ENCODE measurements at places on chromosomes 16 and 17.

GRCh38 chr17:77501751-77502625 lies 361.2 kb downstream of the SEC14L1 start:
- DNase-seq = no peak

- no peak for DNase-seq
These were observed 5.4 kb downstream of the TPSD1 start for GRCh38 chr16:1261131-1261892.

- DNase-seq = no peak
These were observed 28.4 kb downstream of the LDHD start for GRCh38 chr16:75088216-75088615.

DNA sequence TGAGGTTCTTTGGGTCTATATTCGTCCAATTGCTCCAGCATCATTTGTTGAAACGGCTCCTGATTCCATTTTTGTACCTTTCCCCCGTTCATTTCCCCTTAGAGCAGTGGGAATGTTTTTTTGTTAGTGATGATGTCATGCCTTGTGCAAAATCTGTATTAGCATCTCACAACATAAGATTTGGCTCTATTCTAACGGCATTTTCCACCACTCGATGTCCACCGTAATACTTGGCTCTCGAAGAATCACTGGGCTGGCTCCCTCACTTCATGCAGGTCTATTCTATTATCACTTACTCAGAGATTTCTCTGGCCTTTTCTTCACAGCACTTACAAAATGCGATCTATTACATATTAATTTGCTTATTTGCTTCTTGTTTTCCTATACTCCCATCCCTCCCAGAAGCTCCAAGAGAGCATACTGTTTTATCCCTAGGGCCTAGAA lies 571 bp upstream of the NME1 start:
- DNase-seq = no peak

DNA sequence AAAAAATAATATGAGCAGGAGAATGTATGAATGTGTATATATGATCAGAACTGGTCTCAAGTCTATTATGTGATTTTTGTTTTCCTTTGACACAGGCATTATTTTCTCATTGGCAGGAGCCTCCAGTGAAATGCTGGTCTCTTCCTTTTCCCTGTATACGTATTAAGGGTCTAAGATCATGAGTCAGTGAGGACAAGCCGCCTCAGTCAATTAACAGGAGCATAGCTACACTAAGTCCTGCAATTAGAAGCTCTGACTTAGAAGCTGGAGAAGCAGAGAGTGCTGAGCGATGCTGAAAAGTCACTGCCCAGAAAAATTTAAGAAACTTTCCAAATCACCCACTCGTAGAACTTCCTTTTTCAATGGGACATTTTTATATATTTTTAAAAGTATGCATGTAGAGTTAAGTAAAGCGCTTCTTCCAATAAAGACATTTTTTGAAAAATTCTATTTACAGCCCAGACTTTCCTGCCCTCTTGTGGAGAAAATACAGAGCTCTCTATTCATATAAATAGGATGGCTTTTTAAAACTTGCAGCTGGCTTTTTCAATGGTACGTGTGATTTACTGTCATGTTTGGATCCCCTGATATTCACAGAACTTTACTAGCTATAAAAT lies 70.2 kb upstream of the PSMD7 start:
- no peak for DNase-seq

DNA sequence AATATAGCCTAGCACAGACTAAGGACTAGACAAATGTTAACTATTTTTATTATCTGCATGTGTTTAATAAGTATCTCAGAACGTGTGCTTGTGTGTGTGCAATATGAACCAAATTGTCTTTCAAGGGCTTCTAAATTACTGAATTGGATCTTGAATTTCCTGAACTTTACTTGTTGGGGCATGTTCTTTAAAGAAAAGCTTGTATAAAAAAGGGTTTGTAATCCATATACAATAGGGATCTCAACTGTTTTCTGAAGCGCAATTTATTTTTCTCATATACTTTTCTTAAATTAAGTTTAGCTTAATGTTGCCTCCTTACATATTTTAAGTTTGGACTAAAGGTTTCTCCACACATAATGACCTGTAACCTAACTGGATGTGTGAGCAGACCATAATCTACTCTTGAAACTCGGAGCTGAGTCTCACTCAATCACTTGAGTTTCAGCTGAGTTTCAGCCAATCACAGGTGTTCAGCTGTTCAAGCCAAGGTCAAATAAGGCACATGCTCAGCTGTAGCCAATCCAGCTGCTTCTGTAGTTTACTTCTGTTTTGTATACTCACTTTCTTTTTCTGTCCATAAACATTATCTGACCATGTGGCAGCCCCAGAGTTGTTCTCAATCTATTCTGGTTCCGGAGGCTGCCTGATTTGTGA lies 72.3 kb downstream of the CDK5R1 start:
- DNase-seq = no peak

- no peak for DNase-seq
These were observed 35.2 kb downstream of the ARHGAP23 start for GRCh38 chr17:38463451-38463858.

GRCh38 chr16:12531937-12532336 lies 271.8 kb downstream of the CPPED1 start:
- DNase-seq = no peak

GRCh38 chr16:29658705-29659104 lies 4.3 kb upstream of the SPN start:
- no peak for DNase-seq

DNA sequence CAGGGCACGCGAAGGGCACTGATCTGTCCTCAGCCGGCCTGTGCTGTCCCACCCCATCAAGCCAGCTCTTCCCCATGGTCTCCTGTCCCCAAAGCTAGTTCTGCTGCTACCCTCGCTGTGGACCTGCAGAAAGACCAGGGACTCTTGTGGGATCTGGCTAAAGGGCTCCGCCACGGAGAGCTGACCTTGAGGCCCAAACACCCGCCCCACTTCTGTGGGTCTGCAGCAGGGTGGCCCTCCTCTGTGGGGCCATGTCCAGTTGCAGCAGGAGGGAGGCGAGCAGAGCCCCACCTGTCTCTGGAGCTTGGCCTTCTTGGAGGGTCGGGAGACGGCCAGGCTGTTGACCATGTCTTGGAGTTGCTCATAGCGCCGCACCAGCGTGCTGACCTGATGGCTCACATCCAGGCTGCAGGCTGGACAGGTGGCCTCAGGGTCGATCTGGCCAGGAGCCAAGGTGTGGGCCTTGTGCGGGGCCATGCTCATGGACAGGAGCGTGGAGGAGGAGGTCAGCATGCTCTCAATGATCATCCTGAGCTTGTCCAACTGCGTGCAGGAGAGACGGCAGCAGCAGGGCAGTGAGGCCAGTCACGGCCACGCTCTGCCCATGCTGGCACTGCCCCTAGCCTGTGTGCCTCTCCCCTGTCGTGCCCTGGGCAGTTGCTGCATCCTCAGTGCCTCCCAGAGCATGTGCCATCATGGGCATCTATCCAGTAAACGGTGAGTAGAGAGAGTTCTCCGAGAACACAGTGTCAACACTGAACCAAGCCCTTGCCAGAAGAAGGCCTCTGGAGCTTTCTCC lies 16.6 kb downstream of the UBALD2 start:
- no peak for DNase-seq

- DNase-seq = no peak
These were observed 389.8 kb downstream of the SNX29 start for GRCh38 chr16:12366313-12366712.

DNA sequence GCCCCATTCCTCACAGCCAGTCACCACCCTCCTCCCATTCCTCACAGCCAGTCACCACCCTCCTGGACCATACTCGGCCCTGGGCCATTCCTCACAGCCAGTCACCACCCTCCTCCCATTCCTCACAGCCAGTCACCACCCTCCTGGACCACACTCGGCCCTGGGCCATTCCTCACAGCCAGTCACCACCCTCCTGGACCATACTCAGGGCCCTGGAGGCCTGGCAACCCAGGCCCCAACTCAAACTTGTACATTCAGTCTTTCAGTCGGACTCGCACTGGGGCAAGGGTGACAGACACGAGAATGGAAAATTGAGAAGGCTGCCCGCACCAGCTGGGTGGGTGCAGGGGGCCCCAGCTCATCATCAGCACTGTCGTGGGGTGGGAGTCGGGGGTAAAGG lies 30.4 kb upstream of the FOXK2 start:
- DNase-seq = no peak

DNA sequence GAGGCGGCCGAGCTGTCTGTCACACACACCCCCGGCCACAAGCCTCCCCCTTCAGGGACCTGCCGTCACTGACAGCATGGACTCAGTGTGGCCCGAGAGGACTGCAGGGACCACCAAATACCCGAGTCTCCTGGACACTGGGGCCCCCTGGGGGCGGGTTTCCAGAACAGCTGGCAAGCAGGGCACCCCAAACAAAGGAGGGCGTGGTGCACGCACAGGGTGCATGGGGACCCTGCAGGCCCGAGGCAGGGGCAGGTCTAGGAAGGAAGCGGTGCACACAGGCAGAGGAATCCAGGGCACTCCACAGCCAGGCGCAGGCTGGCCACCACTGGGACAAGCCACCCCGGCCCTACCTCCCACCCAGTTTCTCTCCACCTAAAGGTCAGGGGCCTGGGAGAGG lies 28.7 kb upstream of the ENPP7 start:
- DNase-seq = no peak

- DNase-seq = no peak
These were observed 122.6 kb upstream of the MED13 start for GRCh38 chr17:62187681-62188080.

DNA sequence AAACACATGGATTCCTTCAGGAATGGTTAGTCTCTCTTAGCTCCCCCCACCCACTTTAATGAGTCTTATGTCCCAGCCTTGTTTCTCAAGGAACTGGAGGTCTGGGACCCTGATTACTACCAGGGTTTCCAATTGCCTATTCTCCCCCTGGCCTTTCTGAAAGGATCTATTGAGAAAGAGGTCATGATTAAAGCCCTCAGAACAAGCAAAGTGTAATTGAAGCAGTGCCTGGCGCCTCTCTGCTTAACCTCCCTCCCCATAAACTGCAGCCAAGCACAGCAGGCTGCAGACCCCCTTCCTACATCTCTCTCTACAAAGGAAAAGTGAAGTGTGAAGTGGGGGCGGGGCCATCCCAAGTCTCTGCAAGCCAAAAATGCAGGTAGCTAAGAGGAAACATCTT lies 159.7 kb upstream of the CDH11 start:
- no peak for DNase-seq

GRCh38 chr16:12002447-12003006 lies 26.0 kb downstream of the SNX29 start:
- DNase-seq = no peak

DNA sequence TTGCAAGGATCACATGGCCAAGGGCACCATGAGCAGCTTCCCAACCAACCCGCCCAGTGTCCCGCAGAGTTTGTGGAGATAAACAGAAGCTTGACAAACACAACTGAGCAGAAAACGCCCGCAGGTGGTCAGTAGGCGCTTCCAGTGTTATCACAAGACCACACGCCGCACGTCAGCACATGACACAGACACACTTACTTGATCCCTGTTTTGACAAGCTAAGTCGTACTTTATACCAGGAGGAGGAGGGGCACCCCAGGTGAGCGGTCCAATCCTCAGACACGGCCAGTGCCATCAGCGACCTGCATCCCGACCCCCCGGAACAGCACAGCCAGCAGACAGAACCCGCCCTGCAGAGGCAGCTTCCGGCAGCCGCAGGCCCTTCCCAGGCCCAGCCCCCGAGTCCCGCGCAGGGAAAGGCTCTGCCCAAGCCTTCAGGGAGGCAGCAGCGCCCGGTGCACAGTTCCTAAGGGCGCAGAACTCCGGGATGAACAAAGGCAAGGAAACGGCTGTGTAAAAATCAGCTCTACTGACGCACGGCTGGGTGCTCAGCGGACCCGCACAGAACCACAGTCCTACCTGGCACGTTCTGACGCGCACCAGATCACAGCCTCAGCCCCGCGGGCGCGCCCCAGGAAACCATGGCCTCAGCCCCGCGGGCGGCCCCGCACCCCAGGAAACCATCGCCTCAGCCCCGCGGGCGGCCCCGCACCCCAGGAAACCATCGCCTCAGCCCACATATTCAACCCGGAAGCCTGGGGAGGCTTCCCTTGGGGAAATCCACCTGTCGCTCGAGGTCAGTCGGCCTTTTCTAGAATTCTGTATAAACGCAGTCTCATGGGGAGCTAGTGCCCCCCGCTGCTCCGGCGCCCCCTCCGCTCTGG lies 27.8 kb downstream of the AXIN1 start:
- DNase-seq = peak; percentile 79

DNA sequence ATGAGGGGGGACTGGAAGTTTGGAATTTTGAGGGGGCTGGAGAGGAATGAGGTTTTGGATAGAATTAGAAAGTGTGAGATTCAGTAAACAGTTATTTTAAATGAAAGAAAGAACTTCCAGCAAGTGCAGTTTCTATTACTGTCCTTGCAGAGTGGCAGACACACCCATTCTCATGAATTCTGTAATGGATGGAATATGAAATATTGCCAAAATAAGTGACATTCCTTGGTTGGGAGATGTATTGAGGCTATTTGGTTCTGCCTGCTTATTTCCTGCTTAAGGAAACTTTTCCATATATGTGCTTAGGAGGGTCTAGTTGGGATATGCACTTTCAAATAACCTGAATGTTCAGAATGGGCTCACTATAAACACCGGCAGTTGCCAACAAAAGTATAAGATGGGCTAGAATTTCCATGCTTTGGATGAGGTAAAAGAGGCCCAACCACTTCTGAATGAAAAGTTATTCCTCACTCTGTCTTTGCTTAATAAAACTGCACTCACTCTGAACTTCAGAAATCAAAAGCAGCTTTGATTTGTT lies 434.4 kb downstream of the CA10 start:
- no peak for DNase-seq

GRCh38 chr17:61504697-61505096 lies 52.5 kb downstream of the TBX4 start:
- no peak for DNase-seq

DNA sequence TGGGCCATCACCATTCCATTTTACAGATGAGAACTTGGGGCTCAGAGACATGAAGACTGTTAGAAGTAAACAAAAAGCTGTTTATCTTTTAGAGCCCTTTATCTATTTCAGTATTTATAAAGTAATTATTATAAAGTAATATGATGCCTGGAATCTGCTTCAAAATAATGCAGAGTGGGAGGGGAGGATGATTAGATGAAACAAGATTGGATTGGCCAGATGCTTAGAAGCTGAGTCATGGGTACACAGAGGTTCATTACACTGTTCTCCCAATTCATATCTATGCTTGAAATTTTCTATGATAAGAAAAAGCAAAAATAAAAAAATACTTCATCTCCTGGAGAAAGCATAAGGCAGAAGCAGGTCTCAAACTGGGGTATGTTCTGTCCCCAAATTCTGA lies 29.4 kb downstream of the TOM1L2 start:
- no peak for DNase-seq

DNA sequence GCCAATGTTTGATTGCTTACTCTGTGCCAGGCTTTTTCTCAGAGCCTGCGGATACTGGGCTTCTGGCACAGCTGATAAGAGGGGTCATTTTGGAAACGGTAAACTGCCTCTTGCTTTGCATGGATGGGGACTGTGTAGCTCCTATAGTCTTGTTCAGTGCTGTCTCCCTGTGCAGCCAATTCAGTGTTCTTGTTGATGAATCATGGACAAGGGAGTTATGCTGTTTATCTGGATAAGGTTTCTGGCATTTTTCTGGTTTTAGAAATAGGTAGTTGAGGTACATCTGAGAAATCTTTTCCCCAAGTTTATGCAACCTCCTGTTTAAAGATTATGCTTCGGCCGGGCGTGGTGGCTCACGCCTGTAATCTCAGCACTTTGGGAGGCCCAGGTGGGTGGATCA lies 16.7 kb upstream of the TANGO6 start:
- no peak for DNase-seq

- DNase-seq = no peak
These were observed 46.1 kb downstream of the ARHGAP17 start for GRCh38 chr16:24969071-24969470.

GRCh38 chr16:29708917-29709600 lies 30.1 kb downstream of the QPRT start:
- no peak for DNase-seq

GRCh38 chr17:50464736-50465135 lies 3.9 kb downstream of the CHAD start:
- no peak for DNase-seq
